ENCODE measurements at places on chromosomes 3 and 15. TPM values are rescaled to one million over a fixed set of nuclear protein-coding genes. Genes with fewer than 3 reads are reported as not detected.

Gene SAMMSON
- total RNA-seq: 0.21 TPM

Gene LEKR1
- total RNA-seq: 2.7 TPM

Gene ADGRG7
- total RNA-seq: 0.11 TPM

Gene SPINT1
- 31.4 TPM for total RNA-seq

Gene LTF
- total RNA-seq: 3.3 TPM

Gene GXYLT2
- total RNA-seq: 71.5 TPM

Gene PYGO1
- total RNA-seq: 40.9 TPM

All from urinary bladder (tissue), 4 donors.